Thyroid gland (tissue), 4 donors: ENCODE measurements at places on chromosomes 6 and 20. TPM values are rescaled to one million over a fixed set of nuclear protein-coding genes. Genes with fewer than 3 reads are reported as not detected.

Gene RHAG
- total RNA-seq: not detected

Gene RIN2
- 84.3 TPM for total RNA-seq

Gene SPATA25
- total RNA-seq: 5.0 TPM

Gene GNAS-AS1
- 1.9 TPM for total RNA-seq

Gene SLC17A1
- not detected for total RNA-seq

Gene OR12D3
- total RNA-seq: not detected

Gene ANKEF1
- 10.1 TPM for total RNA-seq

Gene PRRT1
- total RNA-seq: not detected

Gene GLP1R
- 0.13 TPM for total RNA-seq

Gene CST7
- total RNA-seq: 2.1 TPM

Gene IPCEF1
- total RNA-seq: 62.6 TPM

Gene RFX6
- total RNA-seq: not detected

Gene TNF
- total RNA-seq: not detected

Gene CCN6
- not detected for total RNA-seq

Gene SIRPB1
- 0.54 TPM for total RNA-seq

Gene DYNLT1
- total RNA-seq: 76.6 TPM

Gene C20orf202
- not detected for total RNA-seq

Gene TXLNB
- 0.20 TPM for total RNA-seq

Gene C4A
- total RNA-seq: 181 TPM

Gene PTCRA
- not detected for total RNA-seq

Gene C6orf163
- 12.1 TPM for total RNA-seq

Gene BMP2
- total RNA-seq: 19.3 TPM

Gene C20orf141
- total RNA-seq: not detected

Gene FABP7
- not detected for total RNA-seq

Gene SLX4IP
- 6.3 TPM for total RNA-seq

Gene CLDN20
- not detected for total RNA-seq

Gene DLK2
- not detected for total RNA-seq

Gene C6orf132
- 14.8 TPM for total RNA-seq

Gene RAD21L1
- total RNA-seq: not detected

Gene EGFL8
- total RNA-seq: 7.2 TPM

Gene GNRH2
- not detected for total RNA-seq

Gene STMND1
- not detected for total RNA-seq

Gene CTAGE9
- not detected for total RNA-seq

Gene ZNF318
- total RNA-seq: 84.6 TPM

Gene CALHM6
- total RNA-seq: 2.9 TPM

Gene ARFRP1
- total RNA-seq: 52.1 TPM

Gene TRIM40
- not detected for total RNA-seq

Gene TUBE1
- total RNA-seq: 31.1 TPM

Gene ASIP
- not detected for total RNA-seq

Gene ATP6V1G2
- total RNA-seq: 3.9 TPM

Gene KCNK17
- total RNA-seq: 2.7 TPM

Gene BIRC7
- total RNA-seq: not detected

Gene CGA
- total RNA-seq: not detected

Gene ZNF391
- 5.7 TPM for total RNA-seq

Gene TPBG
- total RNA-seq: 28.0 TPM
